ENCODE measurements at places on chromosomes 3 and 15.

DNA sequence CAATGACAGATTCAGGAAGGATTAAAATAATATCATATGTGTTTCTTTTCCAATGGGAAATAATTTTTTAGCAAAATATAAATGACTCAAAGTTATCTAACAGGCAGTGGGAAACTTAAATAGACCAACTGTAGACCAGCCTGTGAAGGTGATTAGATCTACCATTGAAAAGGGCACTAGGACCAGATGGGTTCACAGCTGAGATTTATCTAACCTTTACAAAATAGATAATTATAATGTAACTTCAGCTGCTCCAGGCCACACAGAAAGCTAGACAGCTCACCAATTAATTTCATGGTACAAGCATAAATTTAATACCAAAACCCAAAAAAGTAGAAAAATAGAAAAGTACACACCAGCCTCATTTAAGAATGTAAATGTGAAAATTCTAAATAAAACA is 240.4 kb upstream of the MRPL3 start:
- DNase-seq, result no peak

- DNase-seq, result no peak
Measured at GRCh38 chr15:22880981-22881738, 42.7 kb downstream of the NIPA2 start.

- no peak for DNase-seq
Measured at GRCh38 chr3:20185331-20185678, 701 bp downstream of the SGO1 start.

DNA sequence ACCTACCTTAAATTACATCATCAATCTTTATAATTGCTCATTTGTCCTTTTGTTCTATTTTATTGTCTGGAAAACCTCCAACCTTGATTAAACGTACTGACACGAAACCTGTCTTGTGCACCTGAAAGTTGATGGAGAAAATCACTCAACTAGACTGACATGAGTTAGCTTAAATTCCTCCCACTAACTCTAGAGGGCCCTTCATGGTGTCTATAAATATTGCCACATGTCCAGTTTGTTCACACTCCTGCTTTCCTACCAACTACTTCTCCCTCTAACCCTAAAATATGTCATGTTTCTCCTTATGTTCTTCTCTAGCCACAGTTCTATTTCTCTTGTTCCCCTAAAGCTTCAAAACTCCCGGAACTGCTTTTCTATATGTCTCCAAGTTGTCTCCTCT is 59.8 kb upstream of the SGO1 start:
- no peak for DNase-seq

DNA sequence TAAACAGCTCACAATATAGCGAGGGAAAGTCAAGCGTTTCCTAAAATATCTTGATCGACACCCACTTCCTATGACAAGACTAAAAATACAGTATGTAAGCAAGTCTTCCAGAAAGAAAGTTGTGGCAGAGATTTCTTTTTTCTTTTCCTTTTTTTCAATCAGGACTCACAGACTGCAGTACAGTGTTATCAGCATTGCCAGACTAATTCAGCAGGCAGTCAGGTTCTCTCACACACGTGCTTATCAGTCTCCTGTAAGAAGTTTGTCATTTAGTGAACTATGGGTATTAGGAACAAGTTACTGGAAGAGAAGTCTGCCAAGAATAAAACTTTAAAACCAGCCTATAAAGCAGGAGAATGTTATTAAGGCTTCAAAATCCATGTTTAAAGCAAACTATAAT is 32.8 kb upstream of the ZNF385D start:
- no peak for DNase-seq

GRCh38 chr15:91547356-91547755 is 306.2 kb upstream of the SLCO3A1 start:
- no peak for DNase-seq

GRCh38 chr3:118577055-118577777 is 457.4 kb downstream of the IGSF11 start:
- DNase-seq, result no peak

- DNase-seq, result no peak
Measured at GRCh38 chr3:109152320-109152719, 15.8 kb downstream of the C3orf85 start.

- no peak for DNase-seq
Measured at GRCh38 chr15:57586661-57587424, 4.9 kb upstream of the MYZAP start.

- DNase-seq, result no peak
Measured at GRCh38 chr3:137709011-137709601, 55.0 kb upstream of the SOX14 start.

GRCh38 chr3:172685331-172686214 is 25.3 kb downstream of the NCEH1 start:
- DNase-seq, result no peak

DNA sequence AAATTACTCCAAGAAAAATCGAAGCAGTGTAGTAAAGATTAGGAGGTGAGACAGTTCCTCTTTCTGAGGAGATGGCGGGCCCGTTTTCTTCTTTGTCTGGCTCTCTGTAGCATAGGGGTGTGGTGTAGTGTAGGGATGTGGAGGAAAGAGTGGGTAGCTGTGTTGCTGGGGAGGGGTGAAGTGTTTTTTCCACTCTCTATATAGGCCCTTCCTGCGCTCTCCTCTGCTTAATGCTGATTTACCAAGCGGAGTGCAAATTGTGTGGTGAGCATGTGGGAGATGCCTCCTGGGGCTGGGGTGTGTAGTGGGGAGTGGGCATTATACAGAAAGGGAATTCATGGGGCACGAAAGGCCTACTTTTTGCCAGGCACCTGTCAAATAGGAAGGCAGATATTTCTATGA is 94.9 kb downstream of the ST6GAL1 start:
- DNase-seq, result no peak

- DNase-seq, result no peak
Measured at GRCh38 chr3:141255846-141256261, 24.2 kb downstream of the PXYLP1 start.

GRCh38 chr3:58349792-58350626 is 17.3 kb downstream of the PXK start:
- DNase-seq, result no peak

- DNase-seq, result no peak
Measured at GRCh38 chr3:38151667-38152265, 13.3 kb downstream of the MYD88 start.

DNA sequence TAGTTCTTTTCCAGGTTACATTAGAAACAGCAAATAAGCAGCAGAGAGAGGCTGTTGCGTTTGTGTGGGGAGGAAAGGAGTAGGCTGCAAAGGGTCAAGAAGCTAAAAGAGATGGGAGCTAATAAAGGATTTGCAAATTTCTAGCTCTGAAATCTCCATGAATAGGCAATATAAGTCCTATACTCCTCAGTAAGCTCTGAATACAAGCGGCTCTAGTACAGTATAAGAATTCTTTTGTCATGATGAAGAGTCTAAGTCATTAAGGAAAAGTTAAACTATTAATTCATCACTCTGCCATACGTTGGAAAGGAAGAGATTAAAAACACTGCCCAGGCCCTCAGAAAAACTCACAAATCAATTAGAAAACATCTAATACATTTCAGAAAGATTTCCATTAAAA is 59.3 kb downstream of the CEP152 start:
- DNase-seq, result no peak

GRCh38 chr3:129313665-129314385 is 35.2 kb downstream of the HMCES start:
- no peak for DNase-seq

DNA sequence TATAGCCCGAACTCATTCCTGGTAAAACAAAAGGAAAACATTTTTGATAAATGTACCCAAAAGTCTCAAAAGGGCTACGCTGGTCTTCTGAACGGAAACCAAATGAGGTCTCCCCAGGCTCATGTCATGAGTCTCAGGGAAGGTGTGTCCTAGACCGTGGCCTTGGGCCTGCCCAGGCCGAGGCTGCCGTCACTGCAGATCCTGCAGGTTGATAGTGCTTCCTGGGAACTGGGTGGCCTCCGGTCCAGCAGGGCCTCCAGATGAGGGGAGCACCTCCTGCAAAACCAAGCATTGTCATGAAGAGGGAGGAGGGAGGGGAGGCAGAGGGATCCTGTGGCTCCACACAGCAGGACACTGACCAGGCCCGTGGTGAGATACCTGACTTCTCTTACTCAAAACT is 37.5 kb downstream of the ZXDC start:
- no peak for DNase-seq

GRCh38 chr15:53416219-53416940 is 343.1 kb downstream of the WDR72 start:
- DNase-seq, result no peak

GRCh38 chr3:180277041-180277440 is 240.3 kb upstream of the PEX5L start:
- no peak for DNase-seq

DNA sequence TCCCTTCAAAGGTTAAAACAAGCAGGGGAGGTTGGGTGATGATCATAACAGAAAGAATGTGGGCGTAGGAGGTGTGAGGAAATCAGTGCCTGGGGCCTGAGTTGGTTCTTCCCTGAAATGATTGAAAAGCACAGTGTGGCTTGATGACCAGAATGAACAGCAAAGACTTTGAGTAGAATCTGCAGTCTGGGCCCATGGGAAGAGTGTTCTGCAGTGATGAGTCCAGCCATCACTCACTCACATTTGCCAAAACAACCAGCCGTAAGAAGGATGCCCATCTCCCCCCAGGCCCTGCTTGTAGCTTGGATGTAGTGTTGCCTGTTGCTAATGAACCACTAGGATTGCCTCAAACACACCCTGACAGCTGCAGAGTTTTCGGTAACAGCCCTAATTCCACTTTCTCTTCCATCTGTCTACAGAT is 67.9 kb downstream of the VGLL3 start:
- DNase-seq, result no peak

DNA sequence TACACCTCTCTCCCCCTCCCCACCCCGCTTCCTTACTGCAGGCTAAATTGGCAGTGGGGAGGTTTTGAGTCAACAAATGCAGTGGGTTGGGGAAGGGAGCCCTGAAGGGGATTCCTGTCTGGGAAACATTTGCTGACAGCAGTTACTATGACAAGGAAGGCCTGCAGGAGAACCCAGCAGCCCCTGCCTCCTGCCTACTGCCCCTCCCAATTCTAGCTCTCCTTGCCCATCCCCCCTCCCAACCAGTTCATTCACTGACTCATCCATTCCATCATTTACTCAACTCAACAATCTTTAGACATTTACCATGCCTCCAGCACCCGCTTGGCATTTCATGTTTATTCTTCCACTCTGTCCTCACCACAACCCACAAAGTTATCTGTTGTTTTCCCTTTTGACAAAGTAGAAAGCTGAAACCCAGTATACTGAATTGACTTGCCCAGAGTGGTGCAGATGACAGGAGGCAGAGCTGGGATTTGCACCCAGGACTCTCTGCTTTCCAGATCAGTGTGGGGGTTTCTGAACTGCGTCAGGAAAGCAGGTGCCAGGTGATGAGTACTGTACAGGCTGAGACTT is 75.0 kb downstream of the MAGEF1 start:
- DNase-seq, result no peak

- no peak for DNase-seq
Measured at GRCh38 chr3:72123908-72124441, 339.0 kb upstream of the PROK2 start.

- DNase-seq, result no peak
Measured at GRCh38 chr15:57236561-57237300, 139.6 kb upstream of the CGNL1 start.

DNA sequence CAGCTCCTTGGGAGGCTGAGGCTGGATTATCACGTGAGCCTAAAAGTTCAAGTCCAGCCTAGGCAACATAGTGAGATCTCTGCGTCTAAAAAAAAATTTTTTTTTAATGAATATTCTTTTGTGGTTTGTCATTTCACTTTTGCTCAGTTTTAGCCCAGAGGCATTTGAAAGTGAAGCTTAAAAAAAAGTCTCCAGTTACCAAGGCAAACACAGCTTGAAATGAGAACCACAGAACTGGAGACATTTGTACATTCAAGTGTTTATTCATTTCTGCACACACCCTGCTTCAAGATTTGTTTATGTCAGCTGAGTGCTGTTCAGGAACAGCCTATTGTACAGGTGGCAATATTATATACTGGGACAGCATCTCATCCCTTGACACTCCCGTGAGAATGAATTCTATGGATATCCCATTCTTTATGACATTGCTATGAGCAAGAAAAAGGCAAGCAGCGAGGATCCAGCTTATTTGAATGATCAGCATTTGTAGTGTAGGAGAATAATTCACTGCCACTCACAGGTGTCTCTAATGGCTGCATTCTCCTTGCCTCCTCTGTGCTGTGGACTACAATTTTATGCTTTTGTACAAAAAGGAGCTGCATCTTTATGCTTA is 444.8 kb upstream of the GRM7 start:
- DNase-seq, result no peak

DNA sequence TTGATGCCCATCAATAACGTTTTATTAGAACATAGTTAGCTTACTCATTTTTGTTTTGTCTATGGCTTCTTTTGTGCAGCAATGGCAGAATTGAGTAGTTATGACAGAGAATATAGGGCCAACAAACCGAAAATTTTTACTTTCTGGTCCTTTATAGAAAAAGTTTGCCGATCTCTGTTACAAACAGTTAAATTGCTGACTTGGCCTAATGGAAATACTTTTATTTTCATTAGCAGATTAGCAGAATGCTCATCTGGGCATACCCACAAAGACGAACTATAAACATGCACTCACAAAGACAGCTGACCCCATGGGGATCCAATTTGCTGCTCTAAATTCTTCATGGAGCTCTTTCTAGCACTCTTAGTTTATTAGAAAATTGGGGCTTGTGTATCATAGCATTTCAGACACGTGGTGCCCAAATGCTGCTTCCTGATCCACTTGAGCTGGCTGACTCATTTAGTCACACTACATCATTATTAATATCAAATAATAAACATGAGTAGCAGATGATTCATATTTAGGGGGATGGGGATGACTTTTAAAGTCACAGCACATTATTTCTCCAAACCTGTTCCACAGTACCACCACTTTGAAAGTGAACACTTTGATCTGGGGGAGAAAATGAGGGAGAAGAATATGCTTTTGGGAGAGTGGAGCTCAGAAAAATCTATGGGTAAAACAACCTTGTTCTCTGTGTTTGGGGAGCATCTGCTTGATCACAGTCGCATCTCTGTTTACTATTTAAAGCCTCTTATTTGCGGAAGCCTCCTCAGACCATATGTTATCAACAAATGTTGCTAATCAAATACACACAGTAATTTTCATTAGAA is 228.1 kb upstream of the FEZF2 start:
- no peak for DNase-seq

- DNase-seq, result no peak
Measured at GRCh38 chr3:150302246-150302645, 105.9 kb upstream of the TSC22D2 start.

GRCh38 chr15:25797511-25797935 is 65.6 kb downstream of the ATP10A start:
- DNase-seq, result no peak

All from caudate nucleus (tissue), 63 donors.